H1 (cell line): ENCODE measurements at places on chromosomes 16 and 17. TPM values are rescaled to one million over a fixed set of nuclear protein-coding genes. Genes with fewer than 3 reads are reported as not detected.
A peak's percentile ranks its signal among the peaks of the same experiment; 100 is the strongest.

GRCh38 chr16:54985156-54985555, 54.5 kb downstream of the IRX5 start:
- H3K4me1 ChIP-seq = peaks cover 11% of the 10 kb centered on the region; the same call in 1 of the 2 replicates
- DNase-seq = no peak
- H3K4me3 ChIP-seq = no peak overlapping the region
- H3K36me3 ChIP-seq = no peaks in the 10 kb centered on the region
- H3K27ac ChIP-seq = no peak overlapping the region
- H3K27me3 ChIP-seq = no peaks in the 10 kb centered on the region

GRCh38 chr16:23235176-23235575, 52.6 kb downstream of the SCNN1G start:
- no peaks in the 10 kb centered on the region for H3K27me3 ChIP-seq
- no peaks in the 10 kb centered on the region for H3K36me3 ChIP-seq
- no peak overlapping the region for H3K4me3 ChIP-seq
- DNase-seq = no peak

DNA sequence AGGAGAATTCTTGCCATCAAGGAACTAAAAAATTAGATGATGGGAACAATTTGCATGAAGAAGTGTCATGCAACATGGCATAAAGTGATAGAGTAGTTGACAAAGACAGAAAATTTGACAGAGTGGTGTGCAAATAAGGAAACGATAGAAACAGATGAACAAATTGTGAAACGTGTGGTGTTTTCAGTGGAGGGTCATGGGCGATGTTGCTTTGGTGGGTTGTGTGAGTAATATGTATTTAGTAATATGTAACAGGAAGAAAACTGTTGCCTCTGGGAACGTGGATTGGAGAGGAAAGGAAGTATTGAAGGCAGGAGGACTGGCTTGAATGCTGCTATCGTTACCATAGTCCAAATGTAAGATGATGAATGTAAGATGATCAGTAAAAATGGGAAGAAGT, 3.6 kb downstream of the COX10 start:
- no peak for DNase-seq
- no peak overlapping the region for H3K4me3 ChIP-seq
- H3K27ac ChIP-seq = no peak overlapping the region
- H3K27me3 ChIP-seq = no peaks in the 10 kb centered on the region

GRCh38 chr17:8125947-8126490, 2.1 kb upstream of the HES7 start:
- H3K4me1 ChIP-seq = peaks cover 8% of the 10 kb centered on the region
- DNase-seq = no peak
- H3K27ac ChIP-seq = no peak overlapping the region

DNA sequence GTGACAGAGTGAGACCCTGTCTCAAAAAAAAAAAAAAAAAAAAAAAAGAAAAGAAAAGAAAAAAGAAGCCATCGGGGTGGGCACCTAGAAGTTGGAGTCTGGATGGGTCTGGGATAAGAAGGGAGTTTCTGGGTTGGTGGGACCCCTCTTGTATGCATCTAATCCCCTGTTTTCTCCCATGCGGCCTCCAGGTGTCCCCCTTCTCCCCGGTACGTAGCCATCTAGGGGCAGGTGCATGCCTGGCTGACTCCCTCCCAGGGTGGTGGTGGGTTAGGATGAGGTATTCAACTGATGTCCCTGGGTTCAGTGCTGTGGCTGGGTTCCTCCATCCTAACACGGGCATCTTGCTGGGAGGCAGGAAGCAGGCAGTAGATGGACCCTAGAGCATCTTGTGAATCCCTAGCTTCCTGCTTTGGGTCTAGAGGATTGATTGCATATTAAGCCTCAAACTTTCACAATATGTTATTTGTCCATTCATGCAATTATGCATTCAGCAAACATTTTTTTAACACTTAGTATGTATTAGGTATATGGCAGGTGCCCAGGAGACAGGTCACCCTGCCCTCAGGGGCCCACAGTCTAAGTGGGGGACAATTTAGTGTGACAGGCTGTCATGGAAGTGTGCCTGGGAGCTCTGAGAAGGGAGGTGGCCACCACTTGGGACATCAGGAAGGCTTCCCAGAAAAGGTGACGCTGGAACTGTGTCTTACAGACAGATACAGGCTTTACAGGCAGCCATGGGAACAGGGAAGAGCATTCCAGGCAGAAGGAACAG, 13.1 kb downstream of the FMNL1 start:
- DNase-seq = peak; percentile 73
- H3K27ac ChIP-seq = no peak overlapping the region
- H3K4me3 ChIP-seq = no peak overlapping the region
- peaks cover 7% of the 10 kb centered on the region for H3K4me1 ChIP-seq
- peaks cover 2% of the 10 kb centered on the region; the same call in 1 of the 2 replicates for H3K27me3 ChIP-seq

DNA sequence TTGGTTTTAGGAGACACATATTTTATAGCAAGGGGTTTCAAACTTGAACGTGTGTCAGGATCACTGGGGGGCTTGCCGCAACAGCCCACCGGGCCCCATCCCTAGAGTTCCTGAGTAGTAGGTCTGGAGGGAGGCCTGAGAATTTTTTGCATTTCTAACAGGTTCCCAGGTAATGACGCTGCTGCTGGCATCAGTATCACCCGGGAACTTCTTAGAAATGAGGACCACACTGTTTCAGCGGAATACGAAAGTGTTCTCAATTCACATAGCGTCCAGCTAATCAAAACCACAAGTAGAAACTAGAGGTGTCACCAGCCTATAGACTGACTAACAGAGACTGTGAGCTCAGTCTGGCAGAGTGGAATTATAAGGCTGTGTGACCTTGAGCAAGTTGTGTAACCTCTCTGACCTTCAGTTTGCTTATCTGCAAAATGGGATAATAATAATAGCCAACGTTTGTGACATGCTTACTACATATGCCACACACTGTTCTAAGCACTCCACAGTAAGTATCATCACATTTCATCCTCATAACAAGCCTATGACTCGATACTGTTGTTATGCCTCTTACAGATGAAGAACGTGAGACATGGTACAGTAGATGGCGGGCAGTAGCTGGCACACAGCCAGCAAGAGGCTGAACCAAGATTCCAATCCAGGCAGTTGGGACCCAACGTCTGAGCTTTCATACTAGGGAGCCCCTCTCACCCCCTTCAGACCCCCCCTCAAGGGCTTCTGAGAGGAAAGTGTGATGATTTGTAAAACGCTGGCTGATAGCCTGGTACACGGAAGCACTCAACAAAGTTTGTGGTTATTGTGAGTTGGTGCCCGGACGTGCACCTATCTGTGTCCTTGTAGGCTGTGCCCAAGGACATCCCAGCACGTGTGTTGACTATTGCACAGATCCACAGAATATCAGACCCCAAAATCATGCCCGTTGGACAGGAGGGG, 4.6 kb upstream of the ICAM2 start:
- no peaks in the 10 kb centered on the region for H3K36me3 ChIP-seq
- H3K4me1 ChIP-seq = peaks cover 4% of the 10 kb centered on the region
- H3K27me3 ChIP-seq = peaks cover 4% of the 10 kb centered on the region; the same call in 1 of the 2 replicates

GRCh38 chr17:49748791-49749190, 15.1 kb downstream of the FAM117A start:
- no peaks in the 10 kb centered on the region for H3K4me1 ChIP-seq
- peaks cover 4% of the 10 kb centered on the region for H3K36me3 ChIP-seq
- DNase-seq = no peak
- H3K4me3 ChIP-seq = no peak overlapping the region

Gene GDPD1
- total RNA-seq = 6.7 and 7.7 TPM in 2 replicates

GRCh38 chr17:47252209-47252608, 1.4 kb upstream of the ITGB3 start:
- no peaks in the 10 kb centered on the region for H3K36me3 ChIP-seq
- H3K4me1 ChIP-seq = peaks cover 2% of the 10 kb centered on the region; the same call in 1 of the 2 replicates
- DNase-seq = no peak
- no peak overlapping the region for H3K27ac ChIP-seq
- no peak overlapping the region for H3K4me3 ChIP-seq

Gene MYL11
- 1.2 TPM in 1 of 2 replicates, not detected in the other for total RNA-seq

DNA sequence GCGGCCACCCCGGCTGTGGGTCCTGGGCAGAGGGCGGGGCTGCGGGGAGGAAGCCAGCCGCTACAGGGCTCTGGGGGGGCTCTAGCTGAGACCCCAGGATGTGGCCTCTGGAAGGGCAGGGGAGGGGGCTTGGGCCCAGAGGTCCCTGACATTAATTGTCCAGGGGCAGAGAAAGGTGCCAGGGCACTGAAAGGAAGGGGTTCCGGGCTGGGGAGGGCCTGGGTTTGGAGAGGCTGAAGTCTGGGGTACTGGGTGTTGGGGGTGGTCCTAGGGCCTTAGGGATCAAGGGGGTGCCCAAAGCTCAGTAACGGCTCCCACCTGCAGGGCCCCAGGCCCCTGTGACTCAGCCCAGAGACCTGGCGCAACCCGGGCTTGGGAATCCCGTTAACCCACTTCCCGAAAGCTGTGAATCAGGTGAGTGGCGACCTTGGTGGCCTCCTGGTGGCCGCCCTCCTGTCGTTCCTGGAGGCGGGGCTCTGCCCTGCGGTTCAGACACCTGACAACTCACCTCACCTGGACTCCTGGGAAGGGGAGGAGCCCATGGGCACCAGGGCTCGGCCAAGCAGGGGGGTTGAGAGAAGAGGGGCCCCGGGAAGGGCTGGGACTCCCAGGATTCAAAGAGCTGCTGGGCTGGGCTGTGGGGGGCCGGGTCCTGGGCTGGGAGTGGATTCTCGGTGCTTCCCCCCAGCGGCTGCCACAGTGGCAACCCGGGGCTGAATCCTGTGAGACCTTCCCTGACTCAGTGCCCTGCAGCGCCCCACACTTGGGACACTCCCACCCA, 465 bp upstream of the PRSS22 start:
- H3K4me1 ChIP-seq = peaks cover 7% of the 10 kb centered on the region; the same call in 1 of the 2 replicates
- DNase-seq = peak; percentile 63
- peaks cover 13% of the 10 kb centered on the region; the same call in 1 of the 2 replicates for H3K27me3 ChIP-seq
- H3K4me3 ChIP-seq = peak overlapping the region; percentile 42
- no peaks in the 10 kb centered on the region for H3K36me3 ChIP-seq
